Substantia nigra (tissue), 51 donors: ENCODE measurements at places on chromosomes 4 and X.

DNA sequence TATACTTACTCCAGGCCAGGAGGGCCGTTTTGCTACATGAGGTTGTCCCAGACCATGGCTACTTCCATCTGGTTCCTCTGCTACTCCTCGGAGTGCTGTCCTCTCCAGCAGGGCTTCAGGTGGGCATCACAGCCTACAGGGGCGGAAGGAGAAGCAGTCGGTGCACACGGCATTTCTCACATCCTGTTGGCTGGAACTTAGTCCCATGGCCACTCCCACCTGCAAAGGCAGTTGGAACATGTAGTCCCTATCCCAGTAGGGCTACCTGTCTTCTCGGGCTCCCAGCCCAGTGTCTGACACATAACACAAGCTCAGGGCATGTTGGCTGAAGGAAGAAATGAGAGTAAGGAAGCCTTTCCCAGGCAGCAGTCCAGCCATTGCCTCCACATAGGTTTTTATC, 7.7 kb upstream of the STK32B start:
- no peak for DNase-seq

DNA sequence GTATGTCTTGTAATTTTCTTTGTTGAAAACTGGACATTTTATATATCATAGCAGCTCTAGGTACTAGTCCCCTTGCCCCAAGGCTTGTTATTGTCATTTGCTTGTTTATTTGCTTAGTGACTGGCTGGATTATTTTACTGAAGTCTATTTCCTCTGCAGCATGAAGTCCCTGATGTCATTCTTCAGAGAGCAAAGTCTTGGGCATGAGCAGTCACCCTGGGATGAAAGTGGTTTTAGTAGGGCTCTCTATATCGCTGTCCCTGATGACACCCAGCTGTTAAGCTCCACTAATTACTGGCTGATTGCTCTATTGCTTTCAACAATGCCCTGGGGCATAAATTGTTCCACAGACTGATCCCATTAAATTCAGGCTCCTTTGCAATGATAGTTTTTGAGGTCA, 113.5 kb upstream of the USP9X start:
- no peak for DNase-seq

DNA sequence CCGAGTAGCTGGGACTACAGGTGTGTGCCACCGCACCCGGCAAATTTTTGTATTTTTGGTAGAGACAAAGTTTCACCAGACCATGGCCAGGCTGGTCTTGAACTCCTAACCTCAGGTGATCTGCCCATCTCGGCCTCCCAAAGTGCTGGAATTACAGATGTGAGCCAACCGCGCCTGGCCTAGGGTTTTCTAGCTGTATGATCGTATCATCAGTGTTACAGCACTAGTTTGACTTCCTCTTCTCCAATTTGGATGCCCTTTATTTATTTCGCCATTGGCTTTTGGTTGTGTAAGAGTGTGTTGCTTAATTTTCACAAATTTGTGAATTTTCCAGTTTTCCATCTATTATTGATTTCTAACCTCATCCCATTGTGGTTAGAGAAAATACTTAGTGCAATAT, 5.2 kb downstream of the TKTL1 start:
- no peak for DNase-seq

DNA sequence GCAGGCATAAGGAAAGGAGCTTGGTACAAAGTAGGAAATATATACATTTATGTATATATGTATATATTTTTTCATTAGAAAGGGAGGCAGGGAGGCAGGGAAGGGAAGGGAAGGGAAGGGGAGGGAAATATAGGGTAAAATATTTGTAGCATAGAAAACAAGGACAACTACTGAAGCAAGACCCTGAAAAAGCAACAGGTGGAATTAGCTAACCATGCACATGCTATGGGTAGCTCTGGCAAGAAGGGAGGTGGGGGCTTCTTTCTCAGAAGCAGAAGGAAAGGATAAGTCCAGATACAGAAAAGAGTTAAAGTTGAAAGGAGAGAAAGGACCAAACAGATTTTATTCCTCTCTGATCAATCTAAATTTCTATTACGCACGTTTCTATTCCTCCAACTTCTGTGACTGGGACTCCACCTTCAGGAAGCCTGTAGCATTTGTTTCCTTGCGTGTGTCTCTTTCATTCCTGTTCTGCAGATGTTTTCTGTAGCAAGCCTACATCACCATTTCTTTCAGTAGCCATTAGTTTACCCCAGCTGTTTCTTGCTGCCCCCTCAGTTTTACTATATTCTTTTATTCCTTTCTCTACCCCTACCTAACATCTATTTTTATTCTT, 82.9 kb downstream of the OR13H1 start:
- no peak for DNase-seq

GRCh38 chr4:144288011-144288903, 147.7 kb upstream of the GYPA start:
- DNase-seq: no peak

GRCh38 chr4:113522433-113522832, 239.1 kb downstream of the CAMK2D start:
- DNase-seq: no peak

DNA sequence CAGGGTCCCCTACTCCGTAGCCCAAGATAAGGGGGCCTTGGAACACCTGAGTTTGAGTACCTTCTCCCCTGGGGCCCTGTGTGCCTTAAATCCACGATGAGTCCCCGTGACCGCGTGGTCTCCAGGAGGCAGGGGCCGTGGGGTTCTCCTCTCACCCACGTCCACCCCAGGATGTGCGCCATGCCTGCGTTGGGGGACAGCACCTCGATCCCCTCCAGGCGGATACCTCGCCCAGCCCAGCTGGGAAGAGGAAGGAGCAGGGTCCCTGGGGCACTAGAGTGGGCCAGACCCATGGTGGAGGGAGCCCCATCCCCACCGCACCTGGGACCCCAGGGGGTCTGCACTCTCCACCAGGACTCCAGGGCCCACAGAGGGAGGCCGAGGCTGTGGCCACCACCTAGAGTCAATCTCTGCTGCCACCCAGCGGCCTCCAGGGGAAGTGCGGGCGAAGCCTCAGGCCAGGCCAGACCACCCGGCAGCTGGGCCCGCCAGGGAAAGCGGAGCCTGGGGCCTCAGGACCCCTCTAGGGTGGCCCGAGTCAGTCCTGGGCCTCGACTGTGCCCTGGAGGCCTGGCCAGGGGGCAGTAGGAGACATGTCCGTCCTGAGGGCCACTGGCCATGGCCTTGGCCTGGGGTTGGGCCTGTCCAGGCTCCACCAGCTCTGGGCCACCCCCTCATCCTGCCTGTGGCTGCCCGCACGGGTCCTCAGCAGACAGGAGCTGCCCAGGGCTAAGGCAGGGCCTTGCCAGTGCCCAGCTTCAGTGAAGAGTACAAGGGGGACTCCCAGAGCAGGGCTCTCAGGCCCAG, 55.0 kb downstream of the FAM53A start:
- DNase-seq: no peak

GRCh38 chrX:54452920-54453319, 12.7 kb downstream of the TSR2 start:
- DNase-seq: no peak

DNA sequence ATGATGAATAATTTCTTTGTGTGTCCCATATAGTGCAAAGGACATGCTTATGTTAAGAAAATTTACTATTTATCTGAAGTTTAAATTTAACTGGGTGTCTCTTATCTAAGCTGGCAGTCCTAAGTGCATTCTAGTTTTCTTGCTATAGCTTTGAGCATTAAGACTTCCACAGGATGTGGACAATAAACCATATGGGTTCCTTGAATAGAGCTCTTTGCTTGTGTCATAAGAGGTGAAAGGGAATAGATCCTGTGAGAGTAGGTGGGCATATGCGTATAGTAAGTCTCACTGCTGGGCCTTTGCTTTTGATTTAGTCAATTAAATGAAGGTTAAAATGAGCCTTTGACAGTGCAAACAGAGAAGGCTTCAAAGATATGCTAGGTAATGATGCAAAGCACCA, 223.4 kb upstream of the GYPA start:
- no peak for DNase-seq

GRCh38 chr4:162683659-162684370, 482.9 kb downstream of the NAF1 start:
- DNase-seq: no peak

DNA sequence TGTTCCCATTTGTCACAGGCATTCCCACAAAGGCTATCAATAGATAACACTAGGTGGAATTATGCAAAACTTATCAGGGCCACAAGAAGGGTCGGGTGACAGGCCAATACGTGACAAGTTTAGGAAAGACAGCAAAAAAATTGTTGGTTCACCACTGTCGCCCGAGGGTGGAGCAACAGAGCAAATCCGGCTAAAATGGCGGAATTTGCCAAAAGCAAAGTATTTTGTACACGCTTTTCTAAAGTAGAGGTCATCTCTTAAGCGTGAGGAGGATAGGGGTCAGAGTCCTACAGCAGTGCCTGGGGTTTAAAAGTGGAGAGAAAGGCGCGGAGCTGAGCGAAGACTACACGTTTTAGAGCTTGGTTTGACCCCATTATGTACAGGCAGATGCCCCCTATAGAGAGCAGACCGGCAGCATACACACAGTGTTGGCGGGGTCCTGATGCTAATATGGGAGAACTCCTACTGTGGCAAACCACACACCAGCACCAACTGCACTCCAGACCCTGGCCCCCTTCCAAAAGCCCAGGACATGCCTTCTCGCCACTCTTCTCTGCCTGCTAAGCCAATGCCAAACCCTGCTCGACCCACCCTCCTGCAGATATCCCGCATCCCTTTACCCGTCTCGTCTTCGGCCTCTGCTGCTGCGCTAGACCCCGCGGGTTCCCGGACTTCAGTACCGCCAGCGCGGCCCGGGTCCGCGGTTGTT, 733 bp downstream of the CCNA2 start:
- no peak for DNase-seq

DNA sequence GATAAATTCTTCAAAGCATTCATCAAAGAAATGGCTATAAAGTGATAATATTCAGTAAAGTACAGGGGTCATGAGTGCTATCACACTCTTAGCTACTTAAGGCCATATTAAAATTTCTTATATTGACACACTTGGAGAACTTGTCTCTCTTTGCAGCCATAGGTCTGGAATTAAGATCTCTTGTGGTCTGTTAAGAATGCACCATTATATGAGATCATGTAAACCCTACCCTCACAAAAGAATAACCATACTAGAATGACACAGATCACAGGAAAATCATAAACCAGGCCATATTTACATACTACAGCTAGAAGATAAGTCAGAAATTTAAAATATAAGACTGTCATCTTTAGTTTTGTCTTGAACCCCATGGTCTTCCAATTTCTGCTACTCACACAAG, 434.3 kb downstream of the PDGFC start:
- no peak for DNase-seq

DNA sequence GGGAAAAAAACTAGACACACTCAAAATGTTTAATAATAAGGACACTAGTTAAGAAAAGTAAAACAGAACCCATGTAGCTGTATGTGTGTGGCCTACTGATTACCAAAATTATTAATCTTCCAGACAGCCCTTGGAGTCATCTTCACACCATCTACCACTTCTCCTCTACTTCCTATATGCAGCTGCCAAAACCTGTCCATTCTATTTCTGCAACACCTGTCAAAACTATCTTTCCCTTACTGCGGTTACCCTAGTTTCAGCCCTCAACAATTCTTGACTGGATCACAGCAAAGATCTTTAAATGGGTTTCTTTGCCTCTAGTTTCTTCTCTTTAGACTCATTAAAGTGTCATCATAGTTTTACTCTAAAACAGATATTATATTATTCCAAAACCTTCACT, 72.6 kb downstream of the GPR82 start:
- no peak for DNase-seq

GRCh38 chr4:38377195-38377594, 286.8 kb upstream of the KLF3 start:
- DNase-seq: no peak

DNA sequence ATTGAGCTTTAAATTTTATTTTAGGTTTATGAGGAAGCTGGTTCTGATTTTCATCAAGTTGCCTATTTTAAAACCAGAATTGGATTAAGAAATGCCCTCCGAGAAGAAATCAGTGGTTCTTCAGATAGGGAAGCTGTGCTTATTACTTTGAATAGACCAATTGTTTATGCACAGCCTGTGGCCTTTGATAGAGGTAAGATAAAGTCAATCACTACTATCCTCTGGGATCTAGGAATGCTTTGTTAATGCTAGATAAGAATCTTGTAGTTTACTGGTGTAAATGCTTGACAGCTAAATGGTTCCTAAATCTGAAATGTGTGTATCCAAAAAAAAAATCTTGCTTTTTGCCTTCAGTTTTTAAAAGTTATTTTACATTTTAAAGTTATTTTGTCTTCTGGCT, 73.0 kb upstream of the ADAD1 start:
- no peak for DNase-seq

DNA sequence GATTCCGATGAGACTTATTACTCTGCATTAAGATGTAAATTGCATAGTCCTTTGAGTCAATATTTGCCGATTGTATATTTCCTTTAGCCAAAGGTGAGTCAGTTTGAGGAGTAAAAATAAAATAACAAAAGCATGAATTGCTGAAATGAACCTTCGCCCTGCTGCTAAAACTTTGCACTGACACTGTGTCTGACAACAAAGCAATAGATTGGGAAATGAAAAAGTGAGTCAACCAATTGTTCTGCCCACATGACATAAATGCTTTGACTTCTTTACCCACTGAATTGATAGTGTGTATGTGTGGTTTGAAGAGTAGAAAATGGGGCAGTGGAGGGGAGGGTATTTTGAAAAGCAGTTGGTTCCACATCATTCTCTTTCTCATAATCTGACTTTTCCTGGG, 88.4 kb upstream of the AFF2 start:
- no peak for DNase-seq

GRCh38 chrX:16730450-16730849, 11.0 kb downstream of the SYAP1 start:
- DNase-seq: no peak

GRCh38 chrX:15376956-15377355, 7.3 kb downstream of the VEGFD start:
- no peak for DNase-seq

DNA sequence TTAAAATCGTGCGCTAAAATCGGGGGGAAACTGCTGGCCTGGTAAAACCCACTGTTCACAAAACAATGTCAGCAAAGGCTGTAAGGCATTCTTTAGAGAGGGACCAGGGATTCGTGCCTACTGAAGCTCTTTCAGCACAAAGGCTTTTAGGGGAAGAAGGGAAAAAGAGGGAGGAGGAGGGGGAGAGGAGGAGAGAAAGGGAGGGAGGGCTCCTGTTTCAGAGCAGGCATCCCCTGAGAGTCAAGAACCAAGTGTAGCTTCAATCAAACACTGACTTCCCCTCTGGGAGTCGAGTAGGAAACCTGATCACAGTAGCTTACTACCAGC, 9.5 kb downstream of the BCOR start:
- no peak for DNase-seq

DNA sequence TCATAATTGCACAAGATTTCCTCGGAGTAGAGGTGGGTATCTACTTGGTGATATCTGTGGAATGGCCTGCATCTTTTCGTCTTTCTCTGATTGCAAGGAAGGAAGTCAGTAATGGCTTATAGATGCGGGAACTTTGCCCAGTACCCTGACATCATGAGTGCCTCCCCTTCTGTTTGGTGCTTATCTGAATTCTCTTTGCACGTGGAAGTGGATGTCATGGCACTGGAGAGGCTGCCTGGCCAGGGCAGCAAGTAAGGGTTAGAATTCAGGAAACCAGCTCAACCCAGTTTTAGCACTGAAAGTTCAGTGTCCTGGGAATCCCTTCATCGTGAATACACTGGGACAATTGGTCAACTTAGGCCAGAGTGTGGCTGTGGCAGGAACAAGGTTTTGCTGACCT, 83.5 kb upstream of the RAPGEF2 start:
- no peak for DNase-seq
